Esophagus mucosa (tissue), 1 donor: ENCODE measurements at places on chromosomes 3 and 15.

DNA sequence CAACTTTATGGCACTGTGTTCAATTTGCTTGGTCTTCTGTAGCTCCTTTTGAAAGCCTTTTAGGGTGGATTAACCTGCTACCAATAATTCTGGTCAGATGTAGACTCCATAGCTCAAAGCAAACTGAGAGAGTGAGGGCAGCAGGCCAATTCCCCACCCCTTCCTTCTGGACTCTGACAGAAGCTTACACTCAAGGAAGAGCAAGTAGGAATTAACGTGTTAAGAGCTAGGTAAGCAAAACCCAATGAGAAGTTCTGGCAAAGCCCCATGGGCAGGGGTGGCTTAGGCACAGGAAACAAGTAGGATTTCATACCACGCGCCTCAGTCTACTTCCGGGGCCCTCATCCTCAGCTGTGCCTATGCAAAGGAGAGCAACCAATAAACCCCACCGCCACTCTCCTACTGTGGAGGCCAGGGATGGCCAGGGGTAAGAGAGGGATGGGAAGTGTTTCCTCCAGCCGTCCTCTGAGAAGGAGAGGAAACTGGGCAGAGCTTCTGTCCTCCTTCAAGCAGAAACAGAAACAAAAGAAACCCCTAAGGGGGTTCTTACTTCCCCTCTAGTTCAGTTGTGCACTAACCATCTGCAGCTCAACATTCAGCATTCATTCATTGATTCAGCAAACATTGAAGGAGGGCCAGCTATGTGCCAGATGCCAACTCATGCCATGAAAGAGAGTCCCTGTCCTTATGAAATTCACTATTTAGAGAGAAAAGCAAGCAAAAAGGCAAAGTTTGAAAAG is 12.6 kb downstream of the CCR5 start:
- ATAC-seq: no peak

DNA sequence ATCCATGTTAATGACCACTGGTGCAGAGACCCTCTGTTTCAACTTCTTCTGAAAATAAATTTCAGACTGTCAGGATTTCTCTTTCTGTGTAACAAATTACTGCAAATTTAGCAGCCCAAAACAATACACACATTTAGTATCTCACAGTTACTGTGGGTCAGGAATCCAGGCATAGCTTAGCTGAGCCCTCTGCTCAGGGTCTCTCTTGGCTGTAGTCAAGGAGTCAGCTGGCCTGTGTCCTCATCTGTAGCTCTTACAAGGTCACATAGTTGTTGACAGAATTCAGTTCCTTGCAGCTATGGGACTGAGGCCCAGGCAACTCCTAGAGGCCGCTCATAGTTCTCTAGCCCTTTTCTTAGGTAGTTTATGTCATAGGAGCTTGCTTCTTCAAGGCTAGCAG is 51.9 kb downstream of the NKIRAS1 start:
- ATAC-seq: no peak

DNA sequence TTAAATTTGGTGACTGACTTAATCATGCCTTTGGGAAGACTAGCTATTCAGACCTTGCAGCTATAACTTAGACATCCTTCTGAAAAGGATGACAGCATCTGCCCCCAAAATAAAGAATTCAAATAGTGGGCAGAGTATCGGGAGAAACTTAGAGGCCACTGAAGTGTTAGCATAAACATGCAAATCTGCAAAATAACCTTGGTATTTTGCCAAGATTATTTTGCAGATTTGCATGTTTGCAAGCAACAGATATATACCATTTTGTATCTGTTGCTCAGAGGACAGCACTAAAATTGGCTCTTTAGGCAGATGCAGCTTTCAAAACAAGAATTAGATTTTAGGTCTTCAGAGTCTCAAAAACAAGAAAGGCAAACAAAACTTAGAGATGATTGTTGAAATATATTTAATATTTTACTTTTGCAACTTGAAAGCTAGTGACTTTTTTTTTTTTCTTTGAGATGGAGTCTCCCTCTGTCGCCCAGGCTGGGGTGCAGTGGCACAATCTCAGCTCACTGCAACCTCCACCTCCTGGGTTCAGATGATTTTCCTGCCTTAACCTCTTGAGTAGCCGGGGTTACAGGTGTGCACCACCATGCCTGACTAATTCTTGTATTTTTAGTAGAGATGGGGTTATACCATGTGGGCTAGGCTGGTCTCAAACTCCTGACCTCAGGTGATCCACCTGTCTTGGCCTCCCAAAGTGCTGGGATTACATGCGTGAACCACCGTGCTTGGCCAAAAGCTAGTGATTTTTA is 47.8 kb downstream of the KBTBD8 start:
- ATAC-seq: no peak

DNA sequence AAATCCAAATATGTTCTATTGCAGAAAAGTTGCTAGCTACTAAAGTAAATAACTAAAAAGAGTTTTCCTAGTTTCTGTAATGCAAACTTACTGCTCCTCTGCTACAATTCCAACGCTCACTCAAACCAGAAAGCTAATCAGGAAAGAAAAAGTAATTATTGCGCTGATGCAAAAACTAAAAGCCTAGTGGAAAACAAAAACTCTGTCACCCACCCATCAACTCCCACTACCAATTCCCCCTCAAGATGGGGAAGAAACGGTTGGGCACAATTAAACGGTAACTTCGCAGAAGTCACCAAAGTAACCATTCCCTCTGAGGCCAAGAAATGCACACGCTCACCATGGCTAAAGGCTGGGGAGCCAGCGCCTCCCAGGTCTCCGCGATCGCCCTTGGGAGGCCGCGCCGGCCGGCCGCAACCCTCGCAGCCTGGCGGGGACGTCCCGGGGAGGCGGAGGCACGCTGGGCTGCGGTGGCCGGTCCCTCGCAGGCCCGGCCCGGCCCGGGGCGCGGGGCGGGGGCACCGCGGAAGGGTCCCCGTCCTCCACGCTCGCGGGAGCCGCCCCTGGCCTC is 684 bp downstream of the SLTM start:
- ATAC-seq: peak; percentile 46

GRCh38 chr3:107634099-107634489 is 111.3 kb downstream of the BBX start:
- ATAC-seq: no peak

- ATAC-seq: no peak
Observed at GRCh38 chr3:120855665-120856437, 52.2 kb upstream of the STXBP5L start.

GRCh38 chr15:78388865-78389264 is 48.7 kb downstream of the CRABP1 start:
- ATAC-seq: no peak

- ATAC-seq: no peak
Observed at GRCh38 chr3:25508901-25509300, 80.8 kb downstream of the RARB start.

- ATAC-seq: no peak
Observed at GRCh38 chr3:32181796-32182195, 56.7 kb upstream of the CMTM8 start.

DNA sequence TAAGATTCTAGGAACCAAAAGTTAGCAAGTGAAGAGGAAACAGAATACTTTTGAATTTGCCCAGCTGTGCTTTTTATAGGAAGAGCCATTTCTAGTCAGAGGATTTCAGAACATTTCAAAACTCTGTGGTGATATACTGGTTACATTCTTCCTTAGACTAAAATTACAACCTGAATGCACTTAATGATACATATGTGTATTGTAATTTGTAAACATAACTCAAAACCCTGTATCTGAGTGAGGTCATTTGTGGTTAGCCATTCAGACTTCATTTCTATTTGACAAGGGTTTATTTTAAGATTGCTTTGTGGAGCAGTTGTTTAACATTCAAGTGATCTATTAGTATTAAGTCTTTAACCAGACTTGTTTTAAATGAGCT is 59.4 kb upstream of the TRIM71 start:
- ATAC-seq: no peak

DNA sequence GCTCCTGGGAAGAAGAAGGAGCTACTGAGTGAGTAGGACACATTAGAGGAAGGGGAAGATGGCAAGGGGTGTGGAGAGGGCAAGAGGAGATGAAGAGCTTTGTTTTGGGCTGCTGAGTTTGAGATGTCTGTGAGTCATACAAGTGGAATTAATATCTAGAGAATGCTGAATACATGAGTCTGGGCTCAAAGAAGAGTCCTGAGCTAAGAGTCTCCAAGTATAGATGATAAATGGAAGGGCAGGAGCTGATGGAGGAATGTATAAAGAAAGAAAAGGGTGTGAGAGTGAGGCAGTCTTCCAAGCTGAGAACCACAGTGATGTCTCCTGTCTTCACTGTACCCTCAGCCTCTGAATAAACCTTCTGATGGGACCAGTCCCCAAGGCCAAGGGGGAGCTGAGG is 205.5 kb upstream of the MRPL3 start:
- ATAC-seq: no peak

GRCh38 chr3:31891876-31892455 is 89.1 kb downstream of the OSBPL10 start:
- peak; percentile 35 for ATAC-seq

DNA sequence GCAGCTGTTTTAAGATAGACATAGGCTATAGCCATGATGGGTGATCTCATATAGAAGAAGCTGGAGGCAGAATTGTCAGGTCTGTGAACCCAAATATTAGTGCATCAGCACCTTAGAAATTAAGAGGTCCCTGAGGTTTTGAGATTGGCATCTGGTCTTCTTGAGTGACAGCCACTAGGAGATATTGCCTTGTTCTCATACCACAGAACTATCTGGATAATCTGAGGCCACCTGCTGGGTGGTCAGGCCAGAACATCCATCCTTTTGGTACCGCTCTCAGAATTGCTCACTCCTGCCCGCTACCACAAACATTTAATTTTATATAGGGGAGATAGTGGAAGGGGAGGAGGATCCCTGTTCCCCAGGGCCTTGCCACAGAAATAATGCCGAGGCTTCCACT is 210.6 kb upstream of the ZPLD1 start:
- peak; percentile 51 for ATAC-seq

DNA sequence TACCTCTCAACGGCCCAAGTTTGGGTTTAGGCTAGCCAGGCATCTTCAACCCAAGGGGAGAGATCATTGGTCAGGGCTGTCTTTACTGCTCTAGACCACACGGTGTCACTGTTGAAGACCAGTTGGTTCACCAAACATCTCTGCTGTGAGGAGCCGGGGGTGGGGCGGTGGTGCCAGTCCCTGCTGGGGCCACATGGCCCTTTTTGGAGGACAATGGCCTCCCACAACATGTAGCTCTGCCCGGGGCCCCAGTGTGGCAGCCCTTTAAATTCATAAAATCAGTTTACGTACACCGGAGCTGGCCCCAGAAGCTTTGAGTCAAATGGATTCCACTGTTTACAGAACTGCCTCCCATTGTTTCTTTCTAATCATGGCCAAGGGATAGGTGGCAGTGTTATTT is 19.1 kb upstream of the TM4SF18 start:
- ATAC-seq: peak; percentile 93

- ATAC-seq: no peak
Observed at GRCh38 chr3:143332026-143332425, 212.5 kb downstream of the CHST2 start.

GRCh38 chr3:129425213-129425612 is 3.2 kb downstream of the EFCAB12 start:
- no peak for ATAC-seq

- no peak for ATAC-seq
Observed at GRCh38 chr15:77053709-77054108, 17.2 kb downstream of the TSPAN3 start.

- no peak for ATAC-seq
Observed at GRCh38 chr3:64002233-64002632, 21.1 kb downstream of the PSMD6 start.

GRCh38 chr3:112685420-112685819 is 44.5 kb upstream of the CCDC80 start:
- no peak for ATAC-seq

- no peak for ATAC-seq
Observed at GRCh38 chr3:175003590-175003989, 144.5 kb downstream of the NAALADL2 start.

GRCh38 chr3:156707588-156707987 is 33.2 kb downstream of the TIPARP start:
- no peak for ATAC-seq

GRCh38 chr15:79088426-79089205 is 2.0 kb downstream of the RASGRF1 start:
- no peak for ATAC-seq

GRCh38 chr15:66968806-66969596 is 96.4 kb upstream of the SMAD3 start:
- no peak for ATAC-seq

DNA sequence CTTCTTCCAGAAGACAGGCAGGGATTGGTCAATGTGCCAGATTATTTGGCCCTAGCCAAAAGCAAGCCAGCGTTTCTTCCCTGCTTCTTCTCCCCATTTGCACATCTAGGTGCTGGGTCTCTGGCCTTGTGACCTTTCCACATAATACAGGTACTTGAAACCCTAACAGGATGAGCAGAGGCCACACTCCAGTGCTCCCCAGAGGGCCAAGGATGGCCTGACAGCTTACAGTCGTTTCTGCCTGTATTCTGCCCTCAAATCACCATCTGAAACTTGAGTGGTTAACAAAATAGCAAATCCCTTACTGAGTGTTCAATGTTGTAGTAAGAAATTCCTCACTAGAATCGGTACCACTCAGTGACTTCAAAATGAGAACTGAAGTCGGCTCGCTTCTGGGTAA is 29.1 kb downstream of the MKRN2 start:
- ATAC-seq: no peak

GRCh38 chr3:72432246-72432645 is 416.0 kb downstream of the SHQ1 start:
- no peak for ATAC-seq

DNA sequence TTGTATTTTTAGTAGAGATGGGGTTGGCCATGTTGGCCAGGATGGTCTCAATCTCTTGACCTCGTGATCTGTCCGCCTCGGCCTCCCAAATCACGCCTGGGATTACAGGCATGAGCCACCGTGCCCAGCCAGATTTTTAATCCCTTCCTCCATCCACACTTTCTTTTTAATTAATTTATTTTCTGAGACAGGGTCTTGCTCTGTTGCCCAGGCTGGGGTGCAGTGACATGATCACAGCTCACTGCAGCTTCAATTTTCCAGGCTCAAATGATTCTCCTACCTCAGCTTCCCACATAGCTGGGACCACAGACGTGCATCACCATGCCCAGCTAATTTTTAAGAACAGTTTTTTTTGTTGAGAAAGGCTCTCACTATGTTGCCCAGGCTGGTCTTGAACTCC is 43.6 kb downstream of the RAF1 start:
- ATAC-seq: no peak

DNA sequence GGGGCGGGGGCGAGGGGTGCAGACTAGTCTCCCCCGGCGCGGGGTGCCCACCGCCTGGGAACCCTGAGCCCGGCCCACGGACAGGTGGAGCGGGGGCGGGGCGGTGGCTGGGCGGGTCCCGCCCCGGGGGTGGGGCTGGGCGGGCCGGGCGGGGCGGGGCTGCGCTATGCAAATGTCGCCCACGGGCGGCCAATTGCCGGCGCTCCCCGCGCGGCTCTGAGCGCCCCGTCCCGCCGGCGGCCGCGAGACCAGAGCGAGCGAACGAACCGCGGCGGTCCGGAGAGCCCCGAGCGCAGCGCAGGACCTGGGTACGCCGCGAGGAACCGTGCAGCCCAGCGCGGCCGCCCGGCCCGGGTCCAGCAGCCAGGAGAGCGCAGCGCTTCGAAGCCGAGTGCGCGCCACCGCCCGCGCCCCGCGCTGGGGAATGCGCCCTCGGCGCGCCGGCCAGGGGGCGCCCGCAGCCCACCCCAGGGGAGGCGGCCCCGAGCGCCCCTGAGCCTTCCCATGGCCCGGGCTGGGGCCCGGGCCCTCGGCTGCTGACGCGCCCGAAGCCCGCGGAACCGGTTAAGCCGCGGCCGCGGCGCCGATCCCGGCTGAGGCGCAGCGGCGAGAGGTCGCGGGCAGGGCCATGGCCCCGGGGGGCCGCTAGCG is at the start of gene SEMA3F:
TSS of gene SEMA3F (plus strand) at position 485 of the 651 bp plus-strand sequence. CDS start 4,299 bp downstream, outside the sequence.
- ATAC-seq: peak; percentile 50
